Mesenteric fat pad (tissue), 1 donor: ENCODE measurements at places on chromosomes 6 and 20. TPM values are rescaled to one million over a fixed set of nuclear protein-coding genes. Genes with fewer than 3 reads are reported as not detected.

Gene MYL9
- total RNA-seq: 518 TPM

GRCh38 chr6:14652536-14652935 lies 535.0 kb downstream of the CD83 start:
- DNase-seq: no peak

Gene SMOC2
- 46.3 TPM for total RNA-seq

Gene VEGFA
- total RNA-seq: 498 TPM

DNA sequence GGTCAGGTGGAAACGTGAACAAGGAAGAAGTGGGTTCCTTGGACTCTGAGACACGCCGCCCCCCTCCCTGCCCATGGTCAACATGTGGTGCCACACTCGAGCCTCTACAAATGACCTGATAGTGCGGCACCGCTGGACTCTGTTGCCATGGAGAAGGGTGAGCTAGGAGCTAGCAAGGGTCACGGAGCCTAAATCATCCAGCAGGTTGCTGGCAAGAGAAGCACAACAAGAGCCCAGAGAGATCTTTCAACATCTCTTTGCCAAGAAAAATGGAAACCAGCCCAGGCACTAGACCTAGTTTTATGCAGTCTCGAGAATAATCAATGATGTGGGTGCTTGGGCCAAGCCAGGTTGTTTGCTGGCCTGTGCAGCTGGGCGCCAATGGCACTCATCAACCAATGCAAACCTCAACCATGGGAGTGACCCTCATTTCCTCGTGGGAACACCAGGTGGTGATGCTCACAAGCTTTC lies 69.5 kb downstream of the NOL4L start:
- DNase-seq: no peak

Gene PRL
- 0.58 TPM for total RNA-seq

Gene PSORS1C1
- 0.45 TPM for total RNA-seq

Gene BPIFB4
- not detected for total RNA-seq

DNA sequence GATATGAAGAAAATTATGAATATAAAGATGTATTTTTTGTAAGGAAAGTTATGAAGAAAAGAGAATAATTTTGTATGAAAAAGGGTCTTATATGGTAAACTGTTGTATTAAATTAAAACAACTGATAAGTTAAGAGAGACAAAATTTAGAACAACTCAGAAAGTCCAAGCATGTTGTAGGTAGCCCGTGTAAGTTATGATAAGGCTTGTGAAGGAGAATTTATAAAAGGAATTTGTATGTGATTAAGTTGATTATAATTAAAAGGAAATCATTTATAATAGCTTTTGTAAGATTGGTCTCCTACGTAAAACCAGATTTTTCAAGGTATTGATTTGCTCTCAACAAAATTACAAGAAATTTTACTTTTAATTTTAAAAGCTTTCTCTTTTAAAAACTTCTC lies 1579.3 kb downstream of the HACE1 start:
- DNase-seq: no peak

- no peak for DNase-seq
These were observed 9.7 kb downstream of the RNF114 start for GRCh38 chr20:49945701-49946477.

Gene FAM83B
- not detected for total RNA-seq

GRCh38 chr6:43770372-43771209 lies 580 bp downstream of the VEGFA start:
- DNase-seq: no peak

Gene MRAP2
- total RNA-seq: 0.16 TPM

- no peak for DNase-seq
These were observed 58.0 kb upstream of the SLC4A11 start for GRCh38 chr20:3297079-3297378.

DNA sequence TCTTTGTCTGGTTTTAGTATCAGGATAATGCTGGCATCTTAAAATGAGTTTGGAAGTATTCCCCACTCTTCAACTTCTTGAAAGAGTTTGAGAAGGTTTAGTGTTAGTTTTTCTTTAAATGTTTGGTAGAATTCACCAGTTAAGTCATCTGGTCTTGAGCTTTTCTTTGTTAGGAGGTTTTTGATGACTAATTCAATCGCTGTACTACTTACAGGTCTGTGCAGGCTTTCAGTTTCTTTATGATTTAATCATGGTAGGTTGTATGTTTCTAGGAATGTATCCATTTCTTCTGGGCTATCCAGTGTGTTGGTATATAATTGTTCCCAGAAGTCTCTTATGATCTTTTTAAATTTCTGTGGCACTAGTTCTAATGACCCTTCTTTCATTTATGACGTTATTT lies 215.5 kb downstream of the LRFN2 start:
- DNase-seq: no peak

Gene PPP1R16B
- total RNA-seq: 24.3 TPM

Gene ZFP57
- total RNA-seq: not detected

GRCh38 chr6:84625506-84625905 lies 138.9 kb downstream of the TBX18 start:
- no peak for DNase-seq
